ENCODE measurements at places on chromosomes 12 and 14.

GRCh38 chr14:50396631-50397389 lies at the start of gene CDKL1:
Gene CDKL1, minus strand, starts transcription at chr14:50396881. Its CDS starts 1,013 bp downstream, at chr14:50395868.
- peak; percentile 66 for DNase-seq

GRCh38 chr12:65962921-65963861 lies 138.9 kb downstream of the HMGA2 start:
- DNase-seq: no peak

GRCh38 chr12:89907659-89908058 lies 199.0 kb upstream of the ATP2B1 start:
- no peak for DNase-seq

GRCh38 chr12:5913387-5913786 lies 31.7 kb downstream of the ANO2 start:
- DNase-seq: no peak

DNA sequence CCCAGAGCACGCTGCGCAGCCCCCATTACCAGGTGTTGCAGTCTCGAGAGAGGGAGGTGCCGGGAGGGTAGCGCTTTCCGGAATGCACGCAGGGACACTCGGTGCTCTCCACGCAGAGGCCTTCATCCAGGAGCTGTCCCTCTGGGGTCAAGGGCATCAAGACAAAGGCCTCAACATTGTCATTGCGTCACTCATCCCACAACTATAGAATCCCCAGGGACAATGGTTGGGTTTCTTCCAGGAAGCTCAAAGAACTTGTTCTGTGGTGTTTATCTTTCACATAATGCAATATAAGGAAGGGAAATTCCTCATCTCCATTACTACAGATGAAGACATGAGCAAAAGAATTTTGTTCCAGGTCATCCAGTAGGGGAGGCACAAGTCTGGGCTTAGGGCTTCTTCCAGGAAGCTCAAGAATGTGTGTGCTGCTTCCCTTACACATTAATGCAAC lies 52.1 kb downstream of the VWF start:
- no peak for DNase-seq

GRCh38 chr12:71448150-71448581 lies 8.6 kb downstream of the LGR5 start:
- no peak for DNase-seq

- no peak for DNase-seq
These were observed 14.9 kb downstream of the GIT2 start for GRCh38 chr12:109981311-109981710.

DNA sequence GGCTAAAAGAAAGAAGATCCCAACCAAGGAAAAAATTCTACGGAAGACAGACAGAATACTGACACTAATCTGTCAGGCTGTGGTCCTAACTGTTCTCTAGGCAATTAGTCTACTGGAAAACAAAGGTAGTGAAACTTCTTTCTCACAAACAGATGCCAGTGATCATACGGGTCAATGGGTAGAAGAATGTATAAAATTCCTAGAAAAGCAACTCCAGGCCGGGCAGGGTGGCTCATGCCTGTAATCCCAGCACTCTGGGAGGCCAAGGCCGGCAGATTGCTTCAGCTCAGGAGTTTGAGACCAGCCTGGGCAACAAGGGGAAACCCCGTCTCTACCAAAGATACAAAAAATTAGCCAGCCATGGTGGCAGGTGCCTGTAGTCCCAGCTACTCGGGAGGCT lies 64.8 kb downstream of the HECTD4 start:
- DNase-seq: no peak

GRCh38 chr12:63915105-63915800 lies 70.8 kb downstream of the SRGAP1 start:
- DNase-seq: no peak

DNA sequence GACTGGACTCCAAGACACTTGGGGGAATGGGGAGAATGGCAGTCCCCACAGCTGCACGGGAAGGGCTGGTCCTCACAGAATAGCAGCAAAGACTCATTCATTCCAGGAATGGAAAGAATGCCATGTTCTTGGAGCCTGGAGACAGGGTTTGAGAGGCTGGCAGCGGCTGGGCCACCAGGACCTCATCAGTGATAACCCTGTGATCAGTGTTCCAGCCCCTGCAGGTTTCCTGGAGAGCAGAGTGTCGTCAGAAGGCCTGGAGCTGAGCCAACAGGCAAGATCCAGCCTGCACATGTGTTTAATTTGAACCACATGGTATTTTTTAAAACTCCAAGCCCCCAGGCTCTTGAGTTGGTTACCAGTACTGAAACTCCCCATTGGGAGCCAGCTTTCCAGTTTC lies 11.3 kb downstream of the BDKRB1 start:
- no peak for DNase-seq

DNA sequence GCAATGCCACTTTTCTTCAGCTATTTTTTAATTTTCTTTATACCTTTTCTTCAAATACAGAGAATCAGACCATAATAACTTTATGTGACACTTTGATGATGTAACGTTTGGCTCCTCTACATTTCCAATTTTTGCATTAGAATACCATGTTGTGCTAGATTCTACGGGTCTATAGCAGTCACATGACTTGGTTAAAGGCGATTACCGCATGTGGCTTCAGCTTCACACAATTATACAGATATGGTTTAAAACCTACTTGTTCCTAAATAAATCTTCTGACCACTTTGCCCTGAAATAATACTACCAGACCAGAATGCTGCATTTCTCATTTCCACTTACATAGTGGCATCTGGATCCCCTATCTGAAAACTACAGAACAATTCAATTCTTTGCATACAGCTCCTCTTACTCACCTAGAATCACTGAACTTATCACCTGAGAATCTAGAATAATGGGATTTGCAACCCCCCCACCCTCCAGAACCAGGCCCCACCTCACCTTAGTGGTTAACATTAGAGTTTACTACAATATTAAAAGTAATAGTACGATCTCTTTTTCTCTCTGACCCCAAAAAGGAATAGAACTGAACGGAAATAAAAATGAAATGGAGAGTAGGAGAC lies 1.3 kb downstream of the MAX start:
- no peak for DNase-seq

- DNase-seq: no peak
These were observed 56.6 kb upstream of the CRACR2A start for GRCh38 chr12:3809357-3810015.

DNA sequence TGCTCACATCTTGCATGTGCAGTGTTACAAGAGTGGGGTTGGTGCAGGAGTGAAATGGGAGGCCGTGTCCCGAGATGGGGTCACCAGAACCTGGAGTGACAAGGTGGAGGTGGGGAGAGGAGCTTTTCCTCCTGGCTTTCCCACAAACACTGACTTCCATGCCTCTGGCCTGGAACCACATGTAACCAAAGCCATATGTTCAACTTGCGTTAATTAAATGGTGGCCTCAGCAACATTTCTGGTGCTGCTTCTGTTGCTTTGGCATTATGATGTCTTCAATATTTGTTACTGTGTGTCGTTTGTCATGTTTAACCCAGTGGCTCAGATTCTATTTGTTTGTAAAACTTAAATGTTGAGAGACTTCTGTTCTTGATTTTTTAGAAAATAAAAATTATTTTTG lies 110.2 kb downstream of the VCPKMT start:
- no peak for DNase-seq

GRCh38 chr14:64717870-64718269 lies 13.6 kb downstream of the PLEKHG3 start:
- no peak for DNase-seq

- no peak for DNase-seq
These were observed 72.6 kb upstream of the NCOR2 start for GRCh38 chr12:124640056-124640455.

DNA sequence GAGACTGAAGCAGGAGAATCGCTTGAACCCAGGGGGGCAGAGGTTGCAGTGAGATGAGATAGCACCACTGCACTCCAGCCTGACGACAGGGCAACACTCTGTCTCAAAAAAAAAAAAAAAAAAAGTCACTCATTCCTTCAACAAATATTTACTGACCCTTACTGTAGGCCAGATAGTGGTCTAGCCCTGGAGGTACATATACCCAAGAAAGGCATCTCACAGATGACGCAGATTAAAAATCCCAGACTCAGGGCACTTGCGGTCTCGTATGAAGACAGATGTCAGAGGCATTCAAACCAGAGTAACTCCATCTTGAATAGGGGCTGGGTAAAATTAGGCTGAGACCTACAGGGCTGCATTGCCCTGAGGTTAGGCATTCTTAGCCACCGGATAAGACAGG lies 44.8 kb downstream of the CLMN start:
- no peak for DNase-seq

DNA sequence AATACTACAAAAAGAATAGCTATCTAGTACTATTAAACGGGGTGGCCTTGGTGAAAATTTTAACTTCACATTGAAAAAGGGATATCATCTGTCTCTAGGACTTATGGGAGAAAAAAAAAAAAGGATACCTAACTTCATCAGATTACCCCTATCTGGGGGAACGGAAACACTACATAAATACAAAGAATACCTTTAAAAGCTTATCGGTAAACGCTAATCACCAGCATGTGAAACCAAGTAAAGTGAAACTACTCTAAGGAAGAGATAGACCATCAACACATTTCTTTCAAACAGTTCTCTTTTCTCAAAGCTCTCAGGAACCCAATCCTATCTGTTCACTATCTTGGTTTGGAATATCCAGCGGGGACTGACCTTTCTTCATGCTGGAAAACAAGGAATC lies 3.5 kb downstream of the KICS2 start:
- no peak for DNase-seq

GRCh38 chr12:38502415-38502814 lies 185.8 kb downstream of the ALG10B start:
- DNase-seq: no peak

- DNase-seq: no peak
These were observed 583.4 kb downstream of the VRK1 start for GRCh38 chr14:97380539-97380941.

- no peak for DNase-seq
These were observed 24.0 kb downstream of the PLEKHH1 start for GRCh38 chr14:67557118-67557517.

- peak; percentile 72 for DNase-seq
These were observed 8.9 kb downstream of the APAF1 start for GRCh38 chr12:98653866-98654493.

- DNase-seq: no peak
These were observed 1.6 kb downstream of the CBLN3 start for GRCh38 chr14:24427537-24428508.

- no peak for DNase-seq
These were observed 15.5 kb downstream of the SYT1 start for GRCh38 chr12:78880078-78880477.

- no peak for DNase-seq
These were observed 129.0 kb upstream of the WSCD2 start for GRCh38 chr12:108000111-108000510.

DNA sequence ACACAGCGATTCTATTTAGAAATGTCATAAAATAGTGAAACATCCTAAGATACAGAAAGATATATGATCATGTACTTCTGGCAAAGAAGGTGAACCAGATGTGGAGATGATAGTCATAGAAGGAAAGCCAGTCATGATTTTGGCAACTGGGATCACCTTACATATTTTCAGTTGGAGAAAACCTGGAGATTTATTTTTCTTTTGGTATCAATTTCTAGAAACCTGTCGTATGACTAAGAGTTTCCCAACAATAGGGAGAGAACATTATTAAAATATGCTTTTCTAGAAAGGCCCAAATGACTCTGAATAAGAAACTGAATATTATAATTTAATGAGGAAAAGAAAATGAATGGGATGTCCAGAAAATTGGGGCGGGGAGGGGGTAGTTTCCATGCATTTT lies 396.4 kb downstream of the ZFP36L1 start:
- no peak for DNase-seq

GRCh38 chr12:64304571-64304970 lies 82.5 kb upstream of the KICS2 start:
- DNase-seq: no peak

- no peak for DNase-seq
These were observed 8.8 kb downstream of the DENND5B start for GRCh38 chr12:31582155-31582554.

DNA sequence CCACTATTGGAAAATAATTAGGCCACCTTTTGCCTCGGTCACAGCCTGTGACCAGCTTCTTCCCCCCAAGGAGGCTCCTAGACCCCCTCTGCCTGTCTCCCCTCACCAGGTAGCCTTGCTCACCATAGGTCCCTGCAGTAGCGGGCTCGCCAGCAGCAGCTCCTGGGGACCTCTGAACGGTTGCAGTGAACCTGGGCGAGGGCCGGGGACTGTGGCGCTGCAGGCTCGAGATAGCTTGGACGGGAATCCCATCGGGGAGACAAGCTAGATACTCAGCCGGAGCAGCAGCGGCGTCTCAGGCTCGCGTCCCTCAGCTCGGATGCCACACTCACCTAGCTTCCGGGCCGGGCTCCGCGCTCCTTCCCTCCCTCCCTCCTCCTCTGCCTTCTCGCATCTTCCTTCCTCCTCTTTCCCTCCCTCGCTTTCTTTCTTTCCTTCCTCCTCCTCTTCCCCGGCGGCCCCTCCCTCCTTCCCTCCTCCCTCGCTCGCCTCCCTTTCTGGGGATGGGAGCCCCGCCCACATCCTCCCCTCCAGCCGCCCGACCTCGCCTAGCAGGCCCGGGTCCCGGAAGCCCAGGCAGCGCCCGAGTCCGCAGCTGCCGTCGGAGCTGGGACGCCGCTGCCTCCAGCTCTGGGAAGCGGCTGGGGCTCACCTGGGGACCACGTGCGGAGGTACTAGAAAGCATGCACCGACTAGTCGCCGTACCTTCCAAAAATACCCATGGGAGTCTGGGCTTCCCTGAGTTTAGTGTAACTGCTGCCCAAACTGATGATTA lies at the start of gene BMP4:
Gene BMP4, minus strand, starts transcription at position 399 of the 775 bp plus-strand sequence. CDS start 4,603 bp downstream, outside the sequence.
- no peak for DNase-seq

DNA sequence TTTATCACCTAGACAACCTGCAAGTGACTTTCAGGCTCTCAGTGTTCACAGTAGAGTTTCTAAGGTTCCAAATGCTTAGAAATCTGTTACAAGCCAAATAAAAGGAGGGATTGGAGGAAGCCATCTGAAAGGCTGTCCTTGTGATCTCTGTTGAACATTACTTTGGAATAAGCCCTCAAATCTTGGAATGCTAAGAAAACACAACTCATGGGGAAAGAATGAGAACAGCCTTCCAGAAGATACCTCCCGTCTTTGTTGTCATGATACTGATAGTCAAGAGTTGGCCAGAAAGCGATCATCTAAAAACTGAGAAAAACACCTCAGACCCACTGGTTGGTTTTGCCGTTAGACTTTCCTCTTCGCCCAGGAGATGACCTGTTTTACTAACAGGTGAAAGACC lies 44.4 kb upstream of the KCNK13 start:
- DNase-seq: no peak

- DNase-seq: no peak
These were observed 151.7 kb downstream of the RPAP3 start for GRCh38 chr12:47554046-47554653.

DNA sequence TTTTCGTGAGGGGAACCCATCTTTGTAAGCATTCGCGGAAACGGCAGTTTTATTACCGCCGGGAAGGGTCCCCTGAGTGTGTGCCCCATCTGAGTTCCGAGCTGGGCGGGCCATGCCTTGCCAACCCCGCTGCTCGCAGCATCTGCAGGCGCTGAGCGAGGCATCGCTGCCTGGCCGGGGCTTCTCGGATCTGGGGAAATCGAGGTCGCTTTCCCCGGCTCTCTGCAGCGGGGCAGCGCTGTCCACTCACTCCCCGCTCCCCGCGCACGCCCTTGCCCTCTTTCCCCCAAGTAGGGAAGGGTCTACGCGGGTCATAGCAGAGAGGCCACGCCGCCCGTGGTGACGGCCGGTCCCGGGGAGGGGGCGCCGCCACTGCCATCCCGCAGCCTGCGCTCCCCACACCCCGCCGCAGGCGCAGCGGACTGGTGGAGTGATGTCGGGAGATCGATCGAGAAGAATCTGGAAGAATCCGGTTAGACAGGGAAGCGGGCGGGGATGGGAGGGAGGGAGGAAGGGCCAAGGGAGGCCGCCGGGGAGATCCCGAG lies 507 bp upstream of the FKBP4 start:
- peak; percentile 63 for DNase-seq
